Stimulated activated CD8-positive, alpha-beta memory T cell treated with anti-CD3 and anti-CD28 coated beads, Interleukin-7, amount 100 ng/mL, for 1 hour (primary cell): ENCODE measurements at places on chromosomes 4 and X.

DNA sequence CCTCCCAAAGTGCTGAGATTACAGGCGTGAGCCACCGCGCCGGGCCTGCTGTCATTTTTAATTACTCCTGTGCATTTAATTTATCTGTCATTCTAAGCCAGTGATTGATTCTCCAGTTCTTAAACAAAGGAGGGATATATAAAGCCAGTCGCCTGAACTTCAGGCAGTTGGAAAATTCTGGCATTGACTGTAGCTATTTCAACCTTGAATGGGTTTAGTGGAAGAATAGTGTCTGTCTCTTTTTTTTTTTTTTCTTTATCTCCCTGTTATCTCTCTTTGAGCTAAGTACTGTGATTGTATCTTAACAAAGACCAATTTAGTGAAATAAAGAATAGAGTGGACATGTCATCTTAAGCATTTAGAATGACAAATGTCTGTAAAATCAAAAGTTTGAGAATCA, 11.0 kb downstream of the NEIL3 start:
- DNase-seq: no peak

GRCh38 chrX:151151665-151152267, 24.6 kb upstream of the GPR50 start:
- DNase-seq: no peak

- no peak for DNase-seq
Measured at GRCh38 chrX:32749070-32749469, 462.3 kb downstream of the DMD start.

DNA sequence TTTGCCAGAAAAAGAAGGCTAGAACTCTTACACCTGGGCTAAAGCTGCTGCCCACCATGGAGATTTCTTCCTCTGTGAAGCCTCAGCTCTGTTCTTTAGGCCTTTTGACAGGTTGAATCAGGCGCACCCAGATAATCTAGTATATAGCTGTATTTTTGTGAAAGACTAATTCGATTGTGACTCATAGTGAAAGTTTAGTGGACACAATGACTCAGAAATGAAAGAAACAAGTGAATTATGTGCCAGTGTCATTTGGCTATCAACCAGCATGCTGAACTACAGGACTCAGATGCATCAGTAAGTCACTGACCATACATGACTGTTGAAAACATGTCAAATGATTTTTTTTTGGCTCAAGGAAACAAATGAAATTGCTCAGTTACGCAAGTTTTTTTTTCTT, 425.4 kb downstream of the SLITRK2 start:
- no peak for DNase-seq

DNA sequence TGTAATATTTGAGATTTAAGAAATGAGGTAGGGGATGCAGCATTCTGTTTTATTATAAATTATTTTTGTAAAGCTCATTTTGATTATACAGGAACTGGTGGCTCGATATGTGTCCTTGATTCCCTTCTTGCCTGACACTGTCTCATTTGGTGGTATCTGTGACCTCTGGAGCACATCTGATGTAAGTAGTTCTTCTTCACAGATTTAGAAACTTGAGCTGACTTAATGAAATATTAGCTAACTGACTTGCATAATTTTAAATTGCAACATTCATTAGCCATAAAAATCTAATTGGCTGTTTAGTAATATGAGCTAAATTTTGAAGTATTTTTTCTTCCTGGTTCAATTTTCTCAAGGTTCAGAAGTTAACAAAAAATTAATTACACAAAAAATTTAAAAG, 69.1 kb downstream of the FBXL5 start:
- DNase-seq: no peak

DNA sequence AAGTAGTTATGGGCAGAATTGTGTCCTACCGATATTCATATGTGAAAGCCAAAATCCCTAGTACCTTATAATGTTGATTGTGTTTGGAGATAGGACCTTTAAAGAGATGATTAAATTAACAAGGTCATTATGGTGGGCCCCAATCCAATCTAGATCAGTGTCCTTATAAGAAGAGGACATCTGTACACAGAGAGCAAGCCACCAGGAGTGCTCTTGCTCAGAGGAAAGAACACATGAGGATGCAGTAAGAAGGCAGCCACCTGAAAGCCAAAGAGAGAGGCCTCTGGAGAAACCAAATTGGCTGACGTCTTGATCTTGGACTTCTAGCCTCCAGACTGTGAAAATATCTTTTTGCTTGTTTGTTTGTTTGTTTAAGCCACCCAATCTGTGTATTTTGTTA, 1290.8 kb upstream of the PABPC4L start:
- no peak for DNase-seq

DNA sequence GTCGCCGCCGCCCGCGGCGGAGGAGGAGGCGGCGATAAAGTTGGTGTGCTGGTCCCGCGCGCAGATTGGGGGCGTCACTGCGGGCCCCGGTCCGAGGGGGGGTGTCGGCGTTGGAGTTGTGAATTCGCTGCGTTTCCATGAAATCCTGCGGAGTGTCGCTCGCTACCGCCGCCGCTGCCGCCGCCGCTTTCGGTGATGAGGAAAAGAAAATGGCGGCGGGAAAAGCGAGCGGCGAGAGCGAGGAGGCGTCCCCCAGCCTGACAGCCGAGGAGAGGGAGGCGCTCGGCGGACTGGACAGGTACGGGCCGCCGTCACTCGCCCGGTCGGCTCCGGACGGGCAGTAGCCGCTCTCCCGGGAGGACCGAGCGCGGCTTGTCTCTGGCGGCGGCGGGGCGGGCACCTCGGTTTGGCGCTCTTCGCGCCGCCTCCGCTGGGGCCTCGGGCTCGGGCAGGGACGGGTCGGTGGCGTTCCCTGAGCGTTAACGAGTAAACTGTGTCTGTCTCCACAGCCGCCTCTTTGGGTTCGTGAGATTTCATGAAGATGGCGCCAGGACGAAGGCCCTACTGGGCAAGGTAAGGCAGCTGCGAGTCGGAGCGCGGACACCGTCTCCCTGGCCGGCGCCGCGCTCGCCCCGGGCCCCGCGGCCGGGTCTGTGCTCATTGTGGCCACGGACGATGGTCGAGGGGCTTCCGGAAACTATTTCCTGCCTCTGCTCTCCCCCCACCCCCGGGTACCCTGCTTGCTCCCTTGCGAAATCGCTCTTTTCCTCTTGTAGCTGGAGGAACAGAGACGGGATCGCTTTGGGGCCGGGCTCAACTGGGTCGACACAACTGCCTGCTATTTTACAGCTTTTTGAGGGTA, 658 bp downstream of the KDM6A start:
- peak; percentile 11 for DNase-seq

DNA sequence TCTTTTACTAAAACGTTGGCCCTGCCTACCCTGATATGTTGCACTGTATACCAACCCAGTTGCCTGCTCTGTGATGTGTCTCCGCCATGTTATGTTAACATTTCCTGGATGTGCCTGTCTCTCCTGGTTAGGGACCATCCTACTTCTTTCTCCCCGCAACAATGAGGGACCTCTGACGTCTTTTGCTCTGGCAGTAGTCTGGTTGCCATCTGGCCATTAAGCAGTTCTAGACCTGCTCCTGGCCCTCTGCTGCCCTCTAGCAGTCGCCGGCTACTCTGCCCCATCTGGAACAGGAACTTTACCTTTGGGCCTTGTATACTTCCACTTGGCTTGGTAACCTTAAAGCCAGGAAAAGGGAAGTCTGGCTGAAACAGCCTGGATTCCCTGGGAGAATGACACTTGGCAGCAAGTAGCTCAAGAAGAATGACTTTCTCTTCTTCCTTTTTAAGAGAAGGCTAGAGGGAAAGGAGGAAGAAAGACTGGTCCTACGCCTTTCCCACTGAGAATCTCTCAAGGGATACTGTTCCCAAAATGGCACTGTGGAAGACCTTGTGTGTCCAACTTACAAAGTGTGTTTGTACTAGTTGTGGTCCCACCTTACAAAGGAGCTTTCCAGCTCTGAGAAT, 63.5 kb downstream of the GPC3 start:
- no peak for DNase-seq

GRCh38 chr4:21778702-21779101, 169.9 kb downstream of the KCNIP4 start:
- DNase-seq: no peak

- DNase-seq: no peak
Measured at GRCh38 chrX:135557344-135557743, 36.9 kb downstream of the INTS6L start.

DNA sequence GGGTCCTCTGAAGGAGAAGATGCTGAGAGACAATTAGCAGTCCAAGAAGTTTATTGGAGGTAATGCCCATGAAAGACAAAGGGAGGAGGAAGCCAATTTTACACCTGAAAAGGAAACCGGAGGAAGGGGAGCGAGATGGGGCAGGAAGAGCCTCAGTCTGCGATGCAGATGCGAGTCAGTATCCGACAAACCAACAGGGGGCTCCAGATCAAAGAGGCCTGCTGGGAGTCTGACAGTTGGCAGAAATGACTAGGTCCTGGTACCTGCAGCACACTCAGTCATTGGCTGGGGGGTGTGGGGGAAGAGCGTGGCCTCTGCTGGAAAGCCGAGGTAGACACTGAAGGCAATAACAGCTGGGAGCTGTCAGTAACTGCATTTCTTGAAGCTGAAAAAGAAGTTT, 231.1 kb upstream of the CENPE start:
- DNase-seq: no peak

DNA sequence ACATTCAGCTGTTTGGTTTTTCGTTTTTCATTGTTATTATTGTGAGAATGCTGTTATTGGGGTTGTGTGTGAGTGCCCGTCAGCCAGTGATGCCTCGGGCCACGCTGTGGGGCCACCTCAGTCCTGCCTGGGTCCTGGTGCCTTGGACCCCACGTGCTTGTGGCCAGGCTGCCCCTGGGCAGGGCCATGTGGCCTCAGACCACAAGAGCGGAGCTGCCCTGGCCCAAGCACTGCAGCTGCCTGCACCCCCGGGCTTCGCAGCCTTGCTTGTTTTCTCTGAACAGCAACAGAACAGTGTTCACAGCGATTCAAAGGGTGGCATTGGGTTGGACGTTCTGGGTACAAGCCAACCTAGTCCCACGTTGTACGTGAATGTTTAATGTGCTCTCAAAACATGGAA, 56.9 kb downstream of the CPLX1 start:
- no peak for DNase-seq

DNA sequence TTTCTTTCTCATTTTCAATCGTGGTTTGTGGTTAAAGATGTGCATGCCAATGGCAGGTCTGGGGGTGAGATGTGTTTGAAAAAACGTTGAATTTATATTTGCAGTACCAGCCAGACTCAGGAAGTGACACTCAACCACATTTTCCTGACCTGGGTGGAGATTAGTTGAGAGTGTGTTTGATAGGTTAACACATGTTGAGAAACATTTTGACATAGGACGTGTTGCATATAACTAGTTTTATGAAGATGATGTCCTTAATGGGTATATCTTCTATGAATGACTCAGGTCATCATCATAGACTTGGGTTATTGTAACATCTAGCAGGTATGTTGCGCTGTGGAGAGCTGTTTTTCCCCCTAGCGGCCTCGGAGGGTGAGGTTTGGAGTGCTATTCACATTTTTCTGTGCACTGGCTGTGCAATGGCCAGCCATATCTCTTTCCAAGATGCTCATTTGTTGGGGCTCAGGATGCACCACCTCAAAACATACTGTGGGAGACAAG, 21.7 kb upstream of the CD38 start:
- DNase-seq: peak; percentile 31

DNA sequence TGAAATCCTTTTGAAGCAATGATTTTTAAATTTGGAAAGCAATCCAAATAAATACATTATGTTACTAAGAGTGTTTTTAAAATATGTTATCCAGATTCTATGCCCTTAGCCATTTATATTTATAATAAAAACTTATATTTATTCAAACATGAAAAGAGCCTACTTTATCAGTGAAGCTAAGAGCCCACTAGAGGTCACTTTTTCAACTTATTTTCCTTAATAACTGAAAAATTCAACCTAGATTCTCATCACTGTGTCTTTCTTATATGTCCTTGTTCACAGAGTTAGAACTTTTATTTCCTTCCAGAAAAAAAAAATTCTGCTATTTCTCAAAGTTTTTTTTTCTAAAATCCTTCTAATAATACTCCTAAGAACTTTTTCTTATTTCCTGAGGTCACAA, 23.9 kb downstream of the PRDM8 start:
- no peak for DNase-seq

- DNase-seq: no peak
Measured at GRCh38 chr4:620201-620600, 5.2 kb upstream of the PDE6B start.

GRCh38 chr4:40241026-40241425, 44.2 kb downstream of the RHOH start:
- no peak for DNase-seq

DNA sequence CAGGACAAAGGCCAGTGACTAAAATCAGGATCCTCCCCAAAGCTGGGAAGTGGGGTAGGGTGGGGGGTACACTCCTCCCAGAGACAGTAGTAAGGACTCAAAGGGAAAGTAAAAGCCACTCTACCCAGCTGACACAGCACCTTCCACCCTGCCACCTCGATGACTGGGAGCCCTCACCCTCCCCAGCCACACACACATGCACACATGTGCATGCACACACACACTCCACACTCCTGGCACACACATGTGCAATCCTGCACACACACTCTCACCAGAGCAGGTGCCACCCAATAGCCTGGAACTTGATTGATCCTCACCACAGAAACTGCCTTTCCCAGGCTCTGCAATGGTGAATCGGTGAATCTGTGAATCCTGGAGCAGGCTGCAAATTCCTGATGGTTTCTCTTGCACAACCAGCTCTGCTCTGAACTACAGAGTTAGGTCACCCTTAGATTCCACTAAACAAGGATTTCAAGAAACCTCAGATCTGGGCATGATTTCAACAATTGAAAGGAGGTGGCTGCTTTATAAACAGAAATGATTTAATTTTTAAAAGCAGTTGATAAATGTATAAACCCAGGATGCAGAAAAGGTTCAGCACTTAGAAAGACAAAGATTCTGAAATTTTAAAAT, 21.5 kb downstream of the AMOT start:
- DNase-seq: no peak

- DNase-seq: no peak
Measured at GRCh38 chrX:9878146-9878820, 88.9 kb upstream of the CLDN34 start.

DNA sequence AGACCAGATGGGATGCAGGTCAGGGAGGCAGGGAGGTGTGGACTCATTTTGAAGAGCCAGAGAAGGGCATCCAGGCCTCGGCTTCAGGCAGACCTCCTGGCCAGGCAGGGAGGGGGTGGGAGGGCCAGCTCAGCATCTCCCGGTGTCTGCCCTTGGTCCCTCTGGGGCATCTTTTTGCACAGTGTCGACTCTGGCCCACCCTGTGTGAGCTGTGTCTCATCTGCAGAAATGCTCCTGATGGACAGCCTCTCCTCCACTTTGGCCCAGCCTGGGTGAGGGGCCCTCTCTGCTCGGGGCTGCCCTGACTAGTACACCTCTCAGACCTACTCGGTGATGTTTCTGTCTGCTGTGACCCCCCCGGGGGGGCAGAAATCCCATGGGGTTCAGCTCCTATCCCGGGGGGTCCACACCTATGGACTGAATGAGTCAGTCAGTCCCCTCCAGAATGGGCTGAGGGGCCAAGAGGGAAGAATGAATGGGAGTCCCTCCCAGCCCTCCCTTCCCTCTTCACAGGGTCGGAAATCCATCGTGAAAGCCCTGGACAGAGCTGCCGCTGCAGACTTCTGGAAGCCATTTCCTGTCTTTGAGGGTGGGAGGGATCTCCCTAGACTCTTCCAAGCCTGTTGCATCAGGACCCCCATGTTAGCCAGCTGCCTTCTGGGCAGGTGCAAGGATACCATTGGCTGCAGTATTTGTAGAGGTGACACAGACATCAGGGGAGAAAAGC, 196.7 kb upstream of the PSAPL1 start:
- no peak for DNase-seq
